ENCODE measurements at places on chromosomes 6 and 20. TPM values are rescaled to one million over a fixed set of nuclear protein-coding genes. Genes with fewer than 3 reads are reported as not detected.

GRCh38 chr6:84877515-84878210, 113.3 kb upstream of the TBX18 start:
- H3K36me3 ChIP-seq: no peaks in the 10 kb centered on the region
- no peak for DNase-seq
- no peaks in the 10 kb centered on the region for H3K27me3 ChIP-seq
- no peaks in the 10 kb centered on the region for H3K4me1 ChIP-seq

- H3K4me3 ChIP-seq: no peak overlapping the region
- no peaks in the 10 kb centered on the region for H3K27me3 ChIP-seq
- H3K4me1 ChIP-seq: peaks cover 21% of the 10 kb centered on the region
- H3K36me3 ChIP-seq: peaks cover 73% of the 10 kb centered on the region
Measured at GRCh38 chr20:63314015-63314471, 21.1 kb downstream of the COL20A1 start.

DNA sequence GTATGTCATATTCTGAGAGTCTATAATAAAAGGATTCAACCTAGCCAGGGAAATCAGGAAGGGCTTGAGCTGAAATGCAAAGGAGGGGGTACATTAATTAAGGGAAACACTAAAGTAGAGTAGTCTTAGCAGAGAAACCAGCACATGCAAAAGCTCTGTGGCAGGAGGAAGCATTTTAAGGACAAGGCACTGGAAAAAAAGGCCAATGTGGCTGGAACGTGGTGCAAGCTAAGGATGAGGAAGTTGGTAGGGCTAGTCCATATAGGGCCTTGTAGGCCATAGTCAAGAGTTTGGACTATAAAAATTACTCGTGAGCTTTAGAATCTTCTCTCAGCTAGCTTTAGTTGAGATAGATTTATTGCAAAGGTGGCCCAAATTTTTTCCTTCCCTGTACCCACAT, 75.2 kb upstream of the TOP1 start:
- H3K4me3 ChIP-seq: no peak overlapping the region
- H3K27ac ChIP-seq: no peak overlapping the region
- H3K36me3 ChIP-seq: no peaks in the 10 kb centered on the region

GRCh38 chr20:2707353-2708072, 14.9 kb downstream of the EBF4 start:
- no peaks in the 10 kb centered on the region for H3K4me1 ChIP-seq
- H3K36me3 ChIP-seq: peaks cover 37% of the 10 kb centered on the region

GRCh38 chr6:83461438-83461837, 30.6 kb upstream of the ME1 start:
- no peak overlapping the region for H3K4me3 ChIP-seq
- DNase-seq: no peak
- H3K4me1 ChIP-seq: no peaks in the 10 kb centered on the region
- H3K27ac ChIP-seq: no peak overlapping the region
- no peaks in the 10 kb centered on the region for H3K36me3 ChIP-seq
- no peaks in the 10 kb centered on the region for H3K27me3 ChIP-seq

The CGA gene
- 10.0 TPM for total RNA-seq

DNA sequence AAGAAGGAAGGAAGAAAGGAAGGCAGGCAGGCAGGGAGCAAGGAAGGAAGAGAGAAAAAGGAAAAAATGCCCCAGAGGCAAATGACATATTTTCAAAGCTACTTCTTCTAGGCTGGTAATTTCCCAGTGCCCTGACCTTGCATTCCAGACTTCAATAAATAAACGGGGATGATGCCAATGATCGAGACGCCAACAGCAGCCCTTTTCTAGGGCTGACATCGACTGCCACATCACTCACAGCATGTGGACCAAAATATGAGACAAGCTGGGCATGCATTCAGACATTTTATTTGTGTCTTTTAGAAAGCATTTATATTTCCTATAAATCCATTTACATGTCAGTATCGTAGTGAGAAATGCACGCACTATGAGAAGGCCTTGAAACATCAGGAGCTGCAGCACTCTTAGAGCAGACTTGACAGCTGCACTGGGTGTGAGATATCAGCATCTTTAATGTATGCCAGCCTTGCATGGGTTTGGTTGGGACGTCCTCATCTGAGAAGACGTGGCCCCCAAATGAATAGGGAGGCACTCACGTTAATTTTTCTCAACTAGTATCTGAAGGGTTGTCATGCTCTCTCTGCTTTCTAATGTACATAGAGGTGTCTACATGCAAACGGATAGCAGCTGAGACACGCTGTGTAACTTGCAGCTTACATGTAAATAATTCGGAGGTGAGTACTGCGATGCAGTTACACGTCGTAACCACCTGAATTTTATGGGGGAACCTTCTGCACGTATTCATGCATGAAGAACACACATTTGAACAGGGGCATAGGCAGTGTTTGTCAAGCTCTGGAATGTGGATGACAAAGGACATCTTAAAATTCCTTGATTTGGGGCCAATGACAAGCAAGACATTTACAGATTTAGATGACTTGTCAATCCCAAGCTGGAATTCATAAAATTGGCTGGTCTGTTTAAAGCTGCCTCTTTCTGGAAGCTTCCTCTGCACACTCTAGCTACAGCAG, 149.1 kb upstream of the AGPAT4 start:
- no peaks in the 10 kb centered on the region for H3K27me3 ChIP-seq
- no peak overlapping the region for H3K4me3 ChIP-seq
- no peak overlapping the region for H3K27ac ChIP-seq
- no peak for DNase-seq
- H3K36me3 ChIP-seq: no peaks in the 10 kb centered on the region
- peaks cover under 1% of the 10 kb centered on the region for H3K4me1 ChIP-seq

DNA sequence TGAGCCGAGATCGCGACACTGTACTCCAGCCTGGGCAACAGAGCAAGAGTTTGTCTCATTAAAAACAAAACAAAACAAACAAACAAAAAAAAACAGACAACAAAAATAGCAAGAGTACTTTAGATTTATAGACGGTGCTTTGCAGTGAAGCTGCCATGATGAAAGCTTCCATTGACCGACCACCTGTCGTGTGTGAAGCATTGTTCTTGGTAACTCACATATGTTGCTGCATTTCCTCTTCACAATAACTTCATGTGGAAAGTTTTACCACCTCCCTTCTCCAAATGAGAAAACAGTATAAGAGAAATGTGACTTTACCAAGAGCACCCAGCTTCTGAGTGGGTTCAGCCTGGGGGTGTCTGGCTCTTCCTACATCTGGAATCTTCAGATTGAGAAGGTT, 56.4 kb upstream of the PTGIS start:
- H3K4me3 ChIP-seq: no peak overlapping the region
- no peaks in the 10 kb centered on the region for H3K27me3 ChIP-seq
- peaks cover 6% of the 10 kb centered on the region for H3K4me1 ChIP-seq
- DNase-seq: no peak
- no peak overlapping the region for H3K27ac ChIP-seq

The C6orf141 gene
- 1.3 TPM for total RNA-seq

DNA sequence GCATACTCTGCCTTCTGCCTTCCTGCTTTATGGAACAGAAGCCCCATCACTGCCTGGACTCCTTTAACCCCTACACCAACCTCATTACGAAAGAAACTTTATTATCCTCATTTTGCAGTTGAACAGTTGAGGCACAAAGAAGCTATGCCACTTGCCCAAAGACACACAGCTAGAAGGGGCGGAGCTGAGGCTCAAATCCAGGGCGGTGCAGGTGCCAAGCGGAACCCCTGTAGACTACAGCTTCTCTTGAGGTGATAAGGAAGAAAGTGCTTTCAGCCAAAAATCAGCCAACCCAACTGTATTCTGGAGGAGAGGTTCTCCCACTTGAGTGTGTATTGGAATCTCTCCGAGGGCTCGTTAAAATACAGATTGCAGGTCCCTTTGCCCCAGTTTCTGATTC, 90.5 kb downstream of the PRND start:
- DNase-seq: no peak
- H3K27me3 ChIP-seq: no peaks in the 10 kb centered on the region
- H3K4me3 ChIP-seq: no peak overlapping the region
- peaks cover 61% of the 10 kb centered on the region for H3K4me1 ChIP-seq
- no peak overlapping the region for H3K27ac ChIP-seq

The RIPPLY2 gene
- total RNA-seq: 11.4 TPM

- H3K27me3 ChIP-seq: no peaks in the 10 kb centered on the region
- H3K4me3 ChIP-seq: no peak overlapping the region
Measured at GRCh38 chr6:105911106-105911629, 175.0 kb upstream of the PRDM1 start.

GRCh38 chr6:80287607-80288006, 181.1 kb downstream of the BCKDHB start:
- H3K36me3 ChIP-seq: no peaks in the 10 kb centered on the region
- no peak overlapping the region for H3K27ac ChIP-seq
- no peaks in the 10 kb centered on the region for H3K4me1 ChIP-seq
- DNase-seq: no peak
- H3K4me3 ChIP-seq: no peak overlapping the region
- no peaks in the 10 kb centered on the region for H3K27me3 ChIP-seq

DNA sequence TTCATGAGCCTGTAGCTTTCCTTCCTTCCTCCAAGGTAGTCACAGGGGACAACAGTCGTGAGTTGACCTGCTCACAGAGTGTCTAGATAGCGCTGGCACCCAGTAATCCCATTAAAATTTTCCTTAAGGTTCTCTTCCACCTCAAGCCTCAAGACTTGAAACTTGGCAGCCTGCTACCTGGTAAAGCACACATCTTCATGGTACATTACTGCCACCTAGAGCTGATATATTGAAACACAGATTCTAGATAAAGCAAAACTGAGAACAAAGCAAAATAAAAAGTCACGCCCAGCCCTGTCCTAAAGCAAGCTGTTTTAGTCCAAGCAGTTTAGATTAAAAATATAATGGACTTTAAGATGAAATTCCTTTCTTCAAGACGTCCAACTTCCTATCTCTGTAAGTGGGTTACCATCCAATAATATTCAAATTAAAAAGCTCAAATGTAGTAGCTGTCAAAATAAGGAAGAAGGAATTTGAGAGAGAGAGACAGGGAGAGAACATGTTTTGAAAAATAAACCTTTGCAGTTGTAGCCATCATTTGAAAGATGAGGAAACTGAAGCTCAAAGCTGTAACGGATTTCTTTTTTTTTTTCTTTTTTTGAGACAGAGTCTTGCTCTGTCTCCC, 50.7 kb upstream of the CD83 start:
- no peaks in the 10 kb centered on the region for H3K36me3 ChIP-seq
- no peaks in the 10 kb centered on the region for H3K4me1 ChIP-seq
- peak; percentile 53 for DNase-seq
- H3K27me3 ChIP-seq: no peaks in the 10 kb centered on the region

- H3K4me1 ChIP-seq: no peaks in the 10 kb centered on the region
- no peak for DNase-seq
- H3K36me3 ChIP-seq: no peaks in the 10 kb centered on the region
- H3K27me3 ChIP-seq: no peaks in the 10 kb centered on the region
- H3K27ac ChIP-seq: peak overlapping the region; percentile 73
Measured at GRCh38 chr20:12581644-12582289, 427.0 kb upstream of the SPTLC3 start.

DNA sequence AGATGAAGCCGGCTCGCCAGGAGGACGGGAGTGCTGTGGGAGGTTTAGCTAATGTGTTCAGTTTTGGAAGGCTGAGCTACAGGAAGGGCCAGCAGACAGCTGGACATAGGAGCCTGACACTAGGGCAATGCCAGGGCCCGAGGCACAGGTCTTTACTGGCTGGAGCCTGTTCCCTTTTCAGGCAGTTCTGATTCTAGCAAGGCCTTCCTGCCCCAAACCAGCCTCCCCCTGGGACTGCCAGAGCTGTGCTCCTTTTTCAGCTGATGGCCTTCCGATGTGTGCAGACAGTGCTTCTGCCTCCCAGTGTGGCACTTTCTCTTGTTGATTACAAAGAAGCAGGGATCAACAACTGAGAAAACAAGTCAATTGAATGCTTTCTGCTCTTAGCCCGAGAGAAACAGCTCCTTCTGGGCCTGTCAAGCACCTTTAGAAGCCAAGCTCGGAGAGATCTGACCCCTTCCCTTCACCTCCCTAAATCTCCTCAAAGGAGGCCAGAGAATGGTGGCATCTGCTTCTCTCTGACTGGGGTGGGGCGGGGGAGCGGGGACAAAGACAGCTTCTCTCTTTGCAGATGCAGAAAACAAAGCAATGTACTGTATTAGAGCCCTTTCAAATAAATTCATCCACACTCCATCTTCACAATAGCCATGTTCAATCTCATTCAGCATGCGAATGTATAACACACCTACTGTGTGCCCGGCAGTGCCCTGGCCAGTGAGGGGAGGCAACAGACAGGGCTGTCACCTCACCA, 63.2 kb downstream of the RAB44 start:
- peaks cover 30% of the 10 kb centered on the region for H3K4me1 ChIP-seq

GRCh38 chr6:130033949-130034348, 15.6 kb downstream of the L3MBTL3 start:
- no peak for DNase-seq
- no peak overlapping the region for H3K27ac ChIP-seq
- H3K36me3 ChIP-seq: no peaks in the 10 kb centered on the region
- no peaks in the 10 kb centered on the region for H3K27me3 ChIP-seq

DNA sequence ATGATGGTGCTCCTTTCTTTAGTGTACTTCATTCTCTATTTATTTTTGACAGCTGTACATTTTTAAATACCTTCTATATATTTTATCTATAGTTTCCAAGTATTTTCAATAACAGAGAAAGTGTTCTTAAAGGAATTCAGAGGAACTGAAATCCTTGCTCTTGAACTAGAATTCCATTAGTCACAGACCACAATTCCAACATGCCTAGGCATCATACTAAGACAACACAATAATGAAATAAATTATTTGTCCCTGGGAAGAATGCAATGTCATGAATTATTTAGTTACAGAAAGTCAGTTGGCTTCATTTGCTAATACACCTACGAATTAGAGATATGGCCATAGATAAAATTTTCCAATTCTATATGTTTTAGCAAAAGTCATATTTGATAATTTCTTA, 671.2 kb downstream of the EPHA7 start:
- H3K4me3 ChIP-seq: no peak overlapping the region
- no peak overlapping the region for H3K27ac ChIP-seq
- no peaks in the 10 kb centered on the region for H3K27me3 ChIP-seq
- no peak for DNase-seq

DNA sequence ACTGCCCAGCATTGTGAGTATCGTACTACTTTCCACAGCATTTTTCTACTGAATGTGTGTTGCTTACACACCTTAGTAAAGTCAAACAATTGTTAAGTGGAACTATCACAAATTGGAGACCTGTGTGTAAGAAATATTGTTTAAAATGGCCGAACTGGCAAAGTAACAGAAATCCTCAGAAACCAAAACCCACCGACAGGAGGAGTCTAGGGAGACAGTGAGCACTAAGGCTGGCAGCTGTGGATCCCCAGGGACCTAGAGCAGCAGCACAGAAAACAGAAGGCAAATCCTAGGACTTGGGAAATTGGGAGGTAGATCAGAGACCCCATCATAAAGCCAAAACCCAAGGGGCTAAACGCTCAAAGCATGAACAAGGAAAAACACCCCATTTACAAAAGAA, 69.9 kb downstream of the SESN1 start:
- H3K4me3 ChIP-seq: no peak overlapping the region
- peak; percentile 59 for DNase-seq
- no peaks in the 10 kb centered on the region for H3K4me1 ChIP-seq
- no peak overlapping the region for H3K27ac ChIP-seq
- no peaks in the 10 kb centered on the region for H3K27me3 ChIP-seq
- H3K36me3 ChIP-seq: no peaks in the 10 kb centered on the region

GRCh38 chr6:151058021-151058733, 181.6 kb upstream of the AKAP12 start:
- no peaks in the 10 kb centered on the region for H3K36me3 ChIP-seq
- peak overlapping the region; percentile 50 for H3K27ac ChIP-seq
- H3K4me3 ChIP-seq: no peak overlapping the region
- H3K4me1 ChIP-seq: peaks cover 12% of the 10 kb centered on the region
- H3K27me3 ChIP-seq: no peaks in the 10 kb centered on the region

GRCh38 chr6:43396408-43397149, 27.1 kb upstream of the ZNF318 start:
- H3K36me3 ChIP-seq: no peaks in the 10 kb centered on the region
- no peak for DNase-seq
- H3K4me1 ChIP-seq: peaks cover 25% of the 10 kb centered on the region
- no peak overlapping the region for H3K27ac ChIP-seq
- no peaks in the 10 kb centered on the region for H3K27me3 ChIP-seq

The NKAIN2 gene
- 44.9 TPM for total RNA-seq

Measured in spinal cord (tissue), 10 donors.